ENCODE measurements at places on chromosomes 4 and X.
A peak's percentile ranks its signal among the peaks of the same experiment; 100 is the strongest.

DNA sequence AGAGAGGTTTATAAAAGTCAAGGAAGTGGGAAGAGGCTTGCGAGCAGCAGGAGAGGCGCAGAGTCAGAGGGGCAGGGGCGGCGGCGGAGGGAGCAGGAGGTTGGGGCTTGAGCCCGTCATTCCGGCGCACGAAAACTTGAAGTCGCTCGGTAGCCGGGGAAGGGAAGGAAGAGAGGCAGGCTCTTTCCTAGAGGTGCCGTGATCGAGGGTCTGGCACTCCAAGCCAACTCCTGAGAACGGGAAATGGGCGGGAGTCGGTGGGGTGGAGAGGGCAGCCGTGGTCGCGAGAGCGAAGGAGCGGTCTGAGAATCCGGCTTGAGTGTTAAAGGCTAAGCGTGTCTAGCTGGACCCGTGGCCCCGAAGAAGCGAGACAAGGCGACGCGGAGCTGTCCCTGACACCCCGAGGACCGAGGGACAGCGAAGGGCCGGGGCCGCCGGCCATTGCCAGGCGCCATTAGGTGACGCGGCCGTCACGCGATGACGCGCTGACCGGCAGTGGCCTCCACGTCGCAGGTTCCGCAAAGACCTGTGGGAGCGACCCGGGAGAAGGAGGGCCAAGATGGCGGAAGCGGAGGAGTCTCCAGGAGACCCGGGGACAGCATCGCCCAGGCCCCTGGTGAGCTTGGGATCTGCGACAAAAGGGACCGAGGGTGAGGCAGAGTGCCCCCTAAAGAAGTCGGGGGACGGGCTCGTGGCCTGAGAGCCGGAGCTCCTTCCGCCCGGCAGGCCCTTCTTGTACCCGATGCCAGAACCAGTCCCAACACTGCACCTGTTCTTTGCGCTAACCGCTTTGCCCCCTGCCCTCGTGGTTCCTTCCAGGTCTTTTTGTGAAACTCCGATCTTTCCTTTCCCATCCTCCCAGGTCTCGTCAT, at the start of gene YIPF6:
Gene YIPF6, plus strand, starts transcription at position 544 of the 872 bp plus-strand sequence. Its CDS starts 16 bp downstream, at position 560.
- DNase-seq, result peak; percentile 91

GRCh38 chr4:82614838-82615449, 53.2 kb upstream of the TMEM150C start:
- DNase-seq, result no peak

DNA sequence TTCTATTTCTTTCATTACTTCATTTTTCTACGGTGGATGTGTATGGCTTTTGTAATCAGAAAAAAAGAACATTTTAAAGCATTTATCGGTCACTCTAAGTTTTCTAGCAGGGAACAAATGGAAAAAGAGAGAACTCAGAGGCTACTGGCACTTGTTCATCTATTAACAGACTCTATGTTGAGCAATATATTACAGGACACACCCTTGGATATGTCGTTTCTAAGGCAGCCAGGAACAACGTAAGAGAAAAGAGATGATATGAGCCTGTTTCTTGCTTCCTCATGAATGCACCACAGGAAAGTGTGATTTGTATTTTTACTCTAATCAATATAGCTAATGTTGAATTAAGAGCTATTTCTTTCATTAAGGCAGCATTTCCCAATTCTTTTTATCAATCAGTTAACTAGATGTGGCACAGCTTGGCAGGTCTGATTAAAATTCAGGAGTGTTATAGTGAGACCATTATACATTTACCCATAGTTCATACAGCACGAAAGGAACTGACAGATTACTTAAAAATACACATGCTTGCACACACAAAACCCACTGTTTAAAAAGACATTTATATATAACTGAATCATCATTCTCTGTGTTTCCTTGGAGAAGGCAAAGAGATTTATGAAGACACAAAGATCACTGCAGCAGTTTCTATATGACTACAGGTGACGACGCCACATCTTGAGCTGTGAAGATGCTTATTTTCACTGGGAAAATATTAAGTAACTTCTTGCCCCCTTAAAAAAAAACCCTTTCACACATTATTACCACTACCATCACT, 13.0 kb downstream of the RAB9B start:
- DNase-seq, result no peak

DNA sequence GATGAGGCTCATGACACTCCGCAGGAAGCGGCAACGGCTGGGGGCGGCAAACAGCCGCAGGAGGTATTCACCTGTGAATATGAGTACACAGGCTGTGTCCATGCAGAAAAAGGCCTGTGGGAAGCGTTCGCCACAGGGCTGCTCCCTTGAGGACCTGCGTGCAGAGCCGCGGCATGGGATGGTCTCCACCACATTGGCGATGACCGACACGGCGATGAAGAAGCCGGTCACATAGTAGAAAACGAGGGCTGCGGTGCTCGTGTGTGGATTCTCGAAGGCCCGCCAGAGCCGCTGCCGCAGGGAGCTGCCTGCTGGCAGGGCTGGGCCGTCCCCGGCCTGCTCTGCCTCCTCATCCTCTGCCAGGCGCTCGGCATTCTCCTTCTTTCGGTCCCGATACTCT, 2.2 kb downstream of the KCND1 start:
- no peak for DNase-seq

DNA sequence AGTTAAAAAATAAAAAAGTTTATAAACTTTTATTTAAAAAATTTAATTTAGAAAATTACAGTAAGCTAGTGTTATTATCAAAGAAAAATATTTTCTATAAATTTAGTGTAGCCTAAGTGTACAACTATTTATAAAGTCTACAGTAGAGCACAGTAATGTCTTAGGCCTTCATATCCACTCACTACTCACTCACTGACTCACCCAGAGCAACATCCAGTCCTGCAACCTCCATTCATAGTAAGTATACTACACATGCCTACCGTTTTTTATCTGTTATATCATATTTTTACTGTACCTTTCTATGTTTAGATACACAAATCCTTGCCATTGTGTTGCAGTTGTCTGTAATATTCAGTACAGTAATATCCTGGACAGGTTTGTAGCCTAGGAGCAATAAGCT, 129.0 kb upstream of the FAM47B start:
- DNase-seq, result no peak

DNA sequence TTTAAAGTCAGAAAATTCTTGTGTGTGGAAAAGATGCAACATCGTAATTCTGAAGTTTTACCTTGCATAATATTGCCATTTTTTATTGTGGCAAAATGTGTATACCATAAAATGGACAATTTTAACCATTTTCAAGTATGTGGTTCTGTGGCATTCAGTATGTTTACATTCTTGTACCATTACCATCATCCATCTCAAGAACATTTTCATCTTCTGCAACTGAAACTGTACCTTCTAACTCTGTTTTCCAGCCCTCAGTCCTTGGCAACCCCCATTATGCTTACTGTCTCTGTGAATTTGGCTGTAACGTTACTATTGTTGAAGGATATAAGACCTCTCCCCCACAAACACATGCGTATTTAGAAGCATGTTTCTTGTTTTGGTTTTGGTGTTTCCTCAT, 123.2 kb downstream of the BMPR1B start:
- DNase-seq, result no peak

- no peak for DNase-seq
These were observed 101.2 kb downstream of the ARSF start for GRCh38 chrX:3142259-3143042.

DNA sequence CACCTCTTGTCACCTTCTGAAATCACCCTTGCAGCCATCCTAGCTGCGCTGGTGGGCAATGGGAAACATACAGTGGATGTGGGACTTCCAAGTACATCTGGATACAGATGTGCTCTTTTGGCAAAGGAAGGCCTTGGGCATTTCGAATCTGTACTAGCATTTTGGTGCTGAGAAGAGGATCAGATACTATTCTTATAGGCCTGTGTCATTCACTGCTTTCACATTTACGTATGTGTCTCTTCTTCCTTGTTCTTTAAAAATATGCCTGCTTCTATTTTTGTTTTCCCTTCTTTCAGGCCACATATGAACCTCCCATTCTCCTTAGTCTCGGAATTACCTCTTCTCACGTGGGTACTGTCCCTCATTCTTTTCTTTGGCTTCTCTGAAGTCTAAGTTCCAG, 53.1 kb downstream of the EFNB1 start:
- DNase-seq, result no peak

DNA sequence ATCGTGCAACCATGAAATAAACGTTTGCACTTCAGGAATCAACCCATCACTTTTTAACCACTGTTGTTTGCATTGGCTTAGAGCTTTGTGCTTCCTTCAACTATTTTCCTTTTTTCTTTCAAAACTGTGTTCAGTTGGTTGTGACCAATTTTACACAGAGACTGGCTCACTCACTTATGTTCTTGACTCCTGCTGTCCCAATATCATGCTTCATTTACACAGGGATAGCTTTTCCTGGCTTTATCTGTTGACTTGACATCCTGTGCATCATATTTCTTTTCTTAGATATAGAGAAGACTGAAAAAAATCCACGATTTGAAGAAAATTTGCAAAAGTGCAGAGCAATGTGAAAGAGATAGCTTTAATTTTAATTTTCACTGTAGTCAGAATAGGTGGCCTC, 38.8 kb downstream of the REPS2 start:
- no peak for DNase-seq

DNA sequence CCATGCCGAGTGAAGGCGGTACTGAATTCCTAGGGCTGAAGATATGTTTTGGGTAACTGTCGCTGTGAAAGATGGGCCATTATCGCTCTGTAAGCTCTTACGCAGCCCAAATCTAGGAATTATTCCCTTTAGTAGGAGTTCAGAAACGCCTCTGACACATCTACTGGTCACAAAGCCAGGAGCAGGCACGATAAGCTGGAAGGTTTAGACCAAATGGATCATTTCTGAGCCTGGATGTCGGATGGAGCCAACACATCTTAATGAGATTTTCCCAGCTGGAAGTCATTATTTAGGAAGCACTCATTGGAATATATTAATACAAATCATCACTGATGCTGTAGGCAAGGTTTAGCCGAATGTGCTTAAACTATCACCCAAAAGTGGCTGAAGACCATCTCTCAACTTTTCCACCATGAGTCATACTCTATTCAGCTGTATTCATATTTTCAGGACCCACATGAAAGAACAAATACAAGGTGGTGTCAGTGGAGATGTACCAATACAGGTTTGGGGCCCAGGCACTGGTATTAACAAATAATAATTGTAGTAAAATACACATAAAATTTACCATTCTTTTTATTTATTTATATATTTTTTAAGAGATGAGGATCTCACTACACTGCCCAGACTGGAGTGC, 34.2 kb upstream of the ATRX start:
- DNase-seq, result no peak

DNA sequence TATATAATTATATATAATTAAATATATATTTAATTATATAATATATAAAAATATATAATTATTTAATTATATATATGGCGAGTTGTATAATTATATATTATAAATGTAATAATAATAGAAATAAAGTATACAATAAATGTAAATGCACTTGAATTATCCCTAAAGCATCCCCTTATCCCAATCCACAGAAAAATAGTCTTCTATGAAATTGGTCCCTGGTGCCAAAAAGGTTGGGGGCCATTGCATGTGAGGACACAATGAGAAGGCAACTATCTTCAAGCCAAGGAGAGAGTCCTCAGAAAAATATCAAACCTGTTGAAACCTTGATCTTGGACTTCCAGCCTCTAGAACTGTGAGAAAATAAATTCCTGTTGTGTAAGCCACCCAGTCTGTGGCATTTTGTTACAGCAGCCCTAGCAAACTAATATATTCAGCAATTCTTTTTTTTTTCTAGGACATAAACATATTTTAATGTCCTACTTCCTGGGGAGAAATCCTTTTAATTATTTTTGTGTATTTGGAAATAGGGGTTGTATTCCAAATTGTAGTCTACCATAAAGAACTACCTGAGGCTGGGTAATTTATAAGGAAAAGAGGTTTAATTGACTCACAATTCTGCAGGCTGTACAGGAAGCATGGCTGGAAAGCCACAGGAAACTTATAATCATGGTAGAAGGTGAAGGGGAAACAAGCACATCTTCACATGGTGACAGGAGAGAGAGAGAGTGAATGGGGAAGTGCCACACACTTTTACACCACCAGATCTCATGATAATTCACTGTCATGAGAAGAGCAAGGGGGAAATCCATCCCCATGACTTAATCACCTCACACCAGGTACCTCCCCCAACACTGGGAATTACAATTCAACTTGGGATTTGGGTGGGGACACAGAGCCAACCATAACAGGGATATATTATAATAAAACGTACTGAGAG, 22.9 kb upstream of the CXCL2 start:
- DNase-seq, result no peak

DNA sequence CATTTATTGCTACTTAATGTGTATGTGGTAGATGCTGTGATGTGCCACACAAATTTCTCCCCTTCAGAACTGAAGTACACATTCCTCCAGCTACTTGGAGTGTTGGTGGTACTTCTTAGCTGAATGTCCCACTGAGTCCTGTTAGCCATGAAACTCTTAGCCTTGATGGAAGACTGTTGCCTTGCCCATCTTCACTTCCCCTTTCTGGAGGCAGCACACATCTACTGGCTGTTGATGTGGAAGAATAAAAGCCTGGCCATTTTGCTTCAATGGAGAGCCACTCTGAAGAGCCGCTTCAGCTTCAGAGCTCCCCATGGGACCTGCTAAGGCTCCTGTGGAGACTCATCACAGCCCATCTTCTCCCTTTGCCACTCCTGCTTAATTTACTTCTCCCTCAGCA, 157.7 kb upstream of the PITX2 start:
- DNase-seq, result no peak

DNA sequence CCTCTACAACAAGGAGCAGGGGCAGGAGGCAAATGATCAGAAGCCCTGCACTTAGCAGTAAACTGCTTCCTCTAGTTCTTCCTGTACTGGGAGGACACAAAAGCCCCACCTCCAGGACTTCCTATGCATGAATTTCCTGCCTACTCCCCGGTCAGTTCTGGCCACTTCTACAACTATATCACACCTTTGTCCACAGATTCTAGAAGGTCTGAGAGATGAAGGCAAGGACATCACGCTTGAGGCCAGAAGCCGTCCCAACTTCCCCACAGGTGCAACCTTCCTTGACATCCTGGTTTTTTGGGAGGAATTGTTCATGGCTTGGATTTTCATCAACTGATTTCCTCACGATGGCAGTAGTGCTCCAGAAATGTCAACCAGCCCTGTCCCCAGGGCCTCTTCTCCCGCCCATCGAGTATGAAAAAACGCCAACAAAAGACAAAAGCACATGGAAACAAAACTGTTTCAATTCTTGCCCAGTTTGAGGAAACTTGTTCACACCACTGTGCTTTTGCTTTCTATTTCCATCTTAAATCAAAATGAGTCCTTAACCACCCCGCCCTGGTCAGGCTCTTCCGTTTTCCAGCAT, 206.5 kb upstream of the STK26 start:
- no peak for DNase-seq
